MV-4-11 (cell line): ENCODE measurements at places on chromosomes 7 and 10.

- no peak for DNase-seq
Observed at GRCh38 chr7:83786858-83787257, 137.9 kb upstream of the SEMA3E start.

- DNase-seq, result no peak
Observed at GRCh38 chr7:15891151-15891881, 204.8 kb upstream of the MEOX2 start.

- no peak for DNase-seq
Observed at GRCh38 chr10:121524157-121524817, 74.0 kb downstream of the FGFR2 start.

DNA sequence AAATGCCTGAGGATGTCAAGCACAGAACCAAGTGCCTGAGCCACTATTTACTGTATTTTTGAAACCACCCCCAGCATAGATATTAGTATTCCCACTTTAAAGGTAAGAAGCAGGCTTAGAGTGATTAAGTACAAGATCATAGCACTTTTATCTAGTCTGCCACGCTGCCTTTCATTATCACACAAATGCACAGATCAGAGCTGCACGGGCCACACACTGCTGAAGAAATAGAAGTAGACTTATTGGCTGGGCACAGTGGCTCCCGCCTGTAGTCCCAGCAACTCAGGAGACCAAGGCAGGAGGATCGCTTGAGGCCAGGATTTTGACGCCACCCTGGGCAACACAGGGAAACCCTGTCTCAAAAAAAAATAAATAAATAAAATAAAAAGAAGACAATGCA lies 38.2 kb downstream of the NCAPG2 start:
- DNase-seq, result no peak

- no peak for DNase-seq
Observed at GRCh38 chr10:8312781-8313180, 258.3 kb downstream of the GATA3 start.
